ENCODE measurements at places on chromosomes 2 and 18.

GRCh38 chr2:128665113-128665512 is 346.4 kb upstream of the HS6ST1 start:
- DNase-seq, result no peak

DNA sequence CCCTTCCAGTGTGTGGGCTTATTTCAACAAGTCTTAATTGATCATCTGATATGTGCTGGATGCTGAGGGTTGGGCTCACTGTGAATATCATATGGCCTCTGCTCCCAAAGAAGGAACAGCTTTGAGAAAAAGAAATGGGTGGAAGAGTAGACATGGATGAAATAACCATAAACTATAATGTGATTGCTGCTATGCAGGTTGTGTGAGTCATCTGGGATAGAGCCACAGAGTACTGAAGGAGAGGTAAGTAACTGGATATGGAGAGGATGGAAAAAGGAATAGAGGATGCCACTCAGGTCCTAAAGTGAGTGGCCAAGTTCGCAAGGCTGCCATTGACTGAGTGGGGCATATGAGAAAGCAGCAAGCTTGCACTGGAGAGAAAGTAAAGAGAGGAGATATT is 8.7 kb upstream of the DSG2 start:
- no peak for DNase-seq

- no peak for DNase-seq
Observed at GRCh38 chr2:81706856-81707255, 1402.3 kb upstream of the LRRTM1 start.

DNA sequence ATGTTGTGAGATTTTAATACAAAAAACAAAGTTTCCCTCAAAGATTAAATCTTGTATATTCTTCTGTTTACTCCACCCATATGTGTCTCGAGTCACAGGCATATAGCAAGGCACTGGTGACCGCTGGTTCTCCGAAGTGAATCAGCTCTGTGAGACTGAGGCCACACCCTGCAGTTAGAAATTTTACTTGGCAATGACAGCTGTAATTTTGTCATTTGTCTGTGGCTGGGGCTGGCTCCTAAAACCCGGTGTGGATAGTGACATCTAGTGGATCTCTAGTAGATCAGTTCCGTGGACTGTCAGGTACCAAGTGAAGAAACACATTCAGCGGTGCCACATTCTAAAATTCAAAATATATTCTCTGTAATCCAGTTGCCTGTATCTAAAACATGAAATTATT is 278.0 kb downstream of the NEDD4L start:
- peak; percentile 78 for DNase-seq

DNA sequence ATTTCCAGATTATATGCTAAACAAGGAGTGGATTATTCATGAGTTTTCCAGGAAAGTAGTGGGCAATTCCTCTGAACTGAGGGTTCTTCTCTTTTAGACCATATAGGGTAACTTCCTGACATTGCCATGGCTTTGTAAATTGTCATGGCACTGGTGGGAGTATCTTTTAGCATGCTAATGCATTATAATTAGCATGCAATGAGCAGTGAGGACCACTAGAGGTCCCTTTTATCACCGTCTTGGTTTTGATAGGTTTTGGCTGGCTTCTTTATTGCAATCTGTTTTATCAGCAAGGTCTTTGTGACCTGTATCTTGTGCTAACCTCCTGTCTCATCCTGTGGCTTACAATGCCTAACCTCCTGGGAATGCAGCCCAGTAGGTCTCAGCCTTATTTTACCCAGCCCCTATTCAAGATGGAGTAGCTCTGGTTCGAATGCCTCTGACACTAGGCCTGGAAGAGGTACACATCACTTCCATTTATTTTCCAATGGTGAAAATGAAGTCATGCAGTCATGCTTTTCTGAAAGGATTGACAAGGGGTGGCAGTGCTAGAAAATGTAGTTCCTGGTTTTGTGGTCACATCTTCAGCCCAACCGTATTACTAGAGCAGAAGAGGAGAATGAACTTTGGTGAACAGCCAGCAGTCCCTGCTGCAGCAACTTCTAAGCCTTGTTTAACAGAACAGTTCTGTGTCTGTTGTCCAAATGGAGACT is 26.6 kb upstream of the ITGA4 start:
- peak; percentile 34 for DNase-seq

GRCh38 chr2:46954951-46955571 is 39.5 kb upstream of the MCFD2 start:
- no peak for DNase-seq

- no peak for DNase-seq
Observed at GRCh38 chr2:207951734-207952470, 73.4 kb downstream of the PLEKHM3 start.

DNA sequence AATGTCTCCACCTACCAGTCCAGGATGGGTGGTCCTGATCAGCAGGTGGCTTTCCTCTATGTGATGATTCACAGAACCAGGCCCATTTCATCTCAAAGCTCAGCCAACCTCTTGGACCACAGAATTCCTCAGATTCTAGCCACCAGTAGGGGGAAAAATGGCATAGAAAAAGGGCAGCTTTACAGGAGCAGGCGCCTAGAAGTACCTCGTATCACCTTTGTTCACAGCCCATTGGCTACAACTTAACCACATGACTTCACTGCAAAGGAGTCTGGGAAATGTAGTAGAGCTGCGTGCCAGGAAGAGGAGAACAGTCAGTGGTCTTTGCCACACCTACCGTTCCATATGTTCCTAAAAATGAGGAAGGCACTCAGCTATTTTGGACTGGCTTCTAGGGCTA is 62.8 kb upstream of the DTNA start:
- no peak for DNase-seq

- DNase-seq, result no peak
Observed at GRCh38 chr2:214542866-214543265, 132.0 kb downstream of the VWC2L start.

- peak; percentile 8 for DNase-seq
Observed at GRCh38 chr2:201696151-201696659, 2.2 kb downstream of the MPP4 start.

DNA sequence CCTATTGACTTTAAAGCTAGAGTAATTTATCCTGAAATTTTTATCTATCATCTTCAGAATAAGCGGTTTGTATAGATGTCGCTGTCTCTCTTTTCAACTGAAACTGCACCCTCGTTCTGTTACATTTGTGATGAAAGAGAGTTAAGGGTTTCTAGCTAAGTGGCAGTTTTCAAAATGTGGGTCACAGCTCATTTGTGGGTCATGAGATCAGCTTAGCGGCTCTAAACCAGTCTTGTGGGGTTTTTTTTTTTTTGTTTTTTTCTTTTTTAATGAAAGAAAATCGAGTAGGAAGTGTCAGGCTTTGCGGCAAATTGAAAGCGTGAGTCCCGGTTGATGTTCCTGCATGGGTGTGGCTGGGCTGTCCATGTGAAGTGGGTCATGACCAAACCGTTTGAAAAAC is 31.2 kb downstream of the SALL3 start:
- no peak for DNase-seq

DNA sequence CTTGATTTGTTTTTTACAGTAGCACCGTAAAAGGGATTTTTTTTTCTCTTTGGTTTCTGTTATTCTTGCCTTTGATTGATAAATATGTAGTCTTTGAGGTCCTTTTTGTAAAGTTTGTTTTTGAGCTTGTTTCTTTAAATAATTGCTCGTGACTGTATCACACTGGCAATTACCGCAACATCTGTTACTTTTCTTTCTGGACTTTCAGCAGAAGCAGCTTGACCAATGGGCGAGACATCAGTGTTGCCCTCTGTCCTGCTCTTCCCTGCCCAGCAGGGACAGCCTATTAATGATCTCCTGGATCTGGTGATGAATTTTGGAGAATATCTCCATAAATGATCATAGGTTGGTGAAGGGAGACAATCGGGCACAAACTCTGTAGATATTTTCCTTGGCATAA is 74.9 kb downstream of the TDRD15 start:
- DNase-seq, result no peak

DNA sequence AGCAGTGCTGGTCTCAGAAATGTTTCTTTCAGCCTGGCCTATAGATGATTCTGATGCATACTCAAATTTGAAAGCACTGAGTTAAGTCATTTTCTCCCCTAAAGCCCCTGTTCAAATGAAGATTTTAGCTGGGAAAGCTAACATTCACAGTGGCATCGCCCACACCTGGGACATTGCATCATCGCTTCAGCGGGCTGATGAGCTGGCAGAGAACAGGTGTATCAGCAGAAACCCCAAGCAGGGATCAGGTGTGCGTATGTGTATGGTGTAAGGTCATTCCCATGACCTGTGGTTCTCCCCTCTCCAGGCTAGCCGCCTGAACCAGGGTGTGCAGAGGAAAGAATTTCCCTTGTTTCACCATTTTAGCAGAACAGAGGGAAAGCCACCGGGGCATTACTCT is 56.3 kb downstream of the EPAS1 start:
- DNase-seq, result no peak

- no peak for DNase-seq
Observed at GRCh38 chr2:63950414-63950813, 68.8 kb downstream of the VPS54 start.

- DNase-seq, result no peak
Observed at GRCh38 chr2:127051116-127052056, 55.6 kb downstream of the BIN1 start.

GRCh38 chr2:239776436-239777005 is 248.6 kb downstream of the NDUFA10 start:
- no peak for DNase-seq

DNA sequence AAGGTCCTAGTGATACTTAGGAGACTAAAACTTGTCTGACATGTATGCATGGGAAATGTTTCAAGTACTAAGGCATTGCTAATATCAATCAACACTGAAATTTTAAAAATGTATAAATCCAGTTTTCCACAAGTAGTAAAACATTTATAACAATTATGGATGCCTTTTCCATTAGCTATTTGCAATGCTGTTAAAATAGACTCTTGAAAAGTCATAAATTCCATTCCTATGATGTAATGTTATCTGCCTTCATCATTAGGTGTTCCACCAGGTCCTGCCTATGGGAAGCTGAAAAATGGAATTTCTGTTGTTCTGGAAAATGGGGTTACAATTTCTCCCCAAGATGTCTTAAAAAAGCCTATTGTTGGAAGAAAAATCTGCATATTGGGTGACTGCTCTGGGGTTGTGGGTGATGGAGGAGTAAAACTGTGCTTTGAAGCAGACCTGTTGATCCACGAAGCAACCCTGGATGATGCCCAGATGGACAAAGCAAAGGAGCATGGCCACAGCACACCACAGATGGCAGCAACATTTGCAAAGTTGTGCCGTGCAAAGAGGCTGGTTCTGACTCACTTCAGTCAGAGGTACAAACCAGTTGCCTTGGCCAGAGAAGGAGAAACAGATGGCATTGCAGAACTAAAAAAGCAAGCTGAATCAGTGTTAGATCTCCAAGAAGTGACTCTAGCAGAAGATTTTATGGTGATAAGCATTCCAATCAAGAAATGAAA is 18.7 kb downstream of the ELAC1 start:
- DNase-seq, result no peak

GRCh38 chr2:241770936-241771285 is 5.7 kb upstream of the GAL3ST2 start:
- DNase-seq, result no peak

- no peak for DNase-seq
Observed at GRCh38 chr2:16188261-16188890, 248.0 kb downstream of the MYCN start.

GRCh38 chr2:73984203-73984921 is at the start of gene TET3:
TSS of gene TET3 (plus strand) at chr2:73984910. CDS start at chr2:73986404, 1,494 bp downstream.
- DNase-seq, result peak; percentile 56

Data from activated CD4-positive, alpha-beta T cell treated with anti-CD3 and anti-CD28 coated beads, Interleukin-2, Interleukin-4, amounts not matched to agents 100 ng/mL and 50 ng/mL, durations not matched to agents 16 hours and 8 hours (primary cell).